ENCODE measurements at places on chromosomes 4 and X.
A peak's percentile ranks its signal among the peaks of the same experiment; 100 is the strongest.

- DNase-seq, result no peak
Observed at GRCh38 chr4:120658772-120659171, 263.8 kb downstream of the PRDM5 start.

DNA sequence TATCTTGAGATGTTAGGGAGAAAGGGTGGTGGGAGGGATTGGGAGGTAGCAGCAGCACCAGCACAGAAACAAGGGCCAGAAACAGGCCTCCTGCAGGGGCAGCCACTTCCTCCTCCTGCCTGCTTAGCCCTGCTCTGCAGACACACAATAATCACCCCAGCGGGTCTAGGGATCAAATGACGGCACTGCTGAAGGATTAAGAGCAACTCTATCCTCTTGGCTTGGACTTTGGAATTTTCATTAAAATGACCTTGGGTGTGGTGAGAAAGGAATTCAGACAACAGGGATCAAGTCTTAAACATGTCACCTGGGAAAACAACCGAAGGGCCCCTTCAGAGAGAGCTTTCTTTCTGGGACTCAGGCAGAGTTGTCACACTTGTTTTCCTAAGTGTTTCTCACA, 353.4 kb downstream of the SPRY1 start:
- no peak for DNase-seq

GRCh38 chr4:150160473-150160872, 82.2 kb downstream of the DCLK2 start:
- no peak for DNase-seq

GRCh38 chrX:5068550-5068949, 1160.1 kb downstream of the NLGN4X start:
- no peak for DNase-seq

DNA sequence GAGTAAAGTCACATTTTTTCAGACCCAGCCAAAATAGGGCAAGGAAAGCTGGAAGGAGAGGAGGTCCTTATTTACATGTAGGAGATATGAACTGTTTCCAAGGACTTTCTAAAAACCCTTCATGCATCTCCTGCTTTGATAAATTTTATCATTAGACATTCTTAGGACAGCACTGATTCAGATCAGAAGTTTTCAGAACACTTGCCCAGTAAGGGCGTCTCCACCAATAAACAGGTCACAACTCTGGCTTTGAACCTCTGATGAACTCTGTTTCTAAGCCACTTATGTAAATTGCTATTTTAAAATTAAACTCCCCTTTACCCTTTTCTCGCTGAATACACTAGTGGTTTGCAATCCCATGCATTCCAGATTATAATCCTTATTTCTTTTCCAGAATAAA, 505.3 kb upstream of the SLIT2 start:
- no peak for DNase-seq

DNA sequence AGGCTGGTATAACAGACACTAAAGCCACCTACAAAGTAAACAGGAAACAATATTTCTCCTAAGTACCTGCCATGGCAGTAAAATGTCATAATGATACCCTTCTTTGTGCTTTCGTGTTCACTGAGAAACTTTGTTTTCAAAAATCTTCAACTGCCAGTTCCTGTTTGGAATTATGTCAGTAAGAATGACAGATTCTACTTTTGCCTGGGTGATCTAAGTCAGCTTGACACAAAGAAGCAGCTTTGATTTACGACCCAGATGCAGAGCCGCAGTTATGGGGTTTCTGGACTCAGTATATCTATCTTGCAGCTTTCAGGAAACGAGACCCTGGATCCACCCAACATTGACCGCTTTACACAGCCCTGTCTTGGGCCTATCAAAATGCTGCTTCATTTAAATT, 71.2 kb downstream of the SNX25 start:
- peak; percentile 10 for DNase-seq

DNA sequence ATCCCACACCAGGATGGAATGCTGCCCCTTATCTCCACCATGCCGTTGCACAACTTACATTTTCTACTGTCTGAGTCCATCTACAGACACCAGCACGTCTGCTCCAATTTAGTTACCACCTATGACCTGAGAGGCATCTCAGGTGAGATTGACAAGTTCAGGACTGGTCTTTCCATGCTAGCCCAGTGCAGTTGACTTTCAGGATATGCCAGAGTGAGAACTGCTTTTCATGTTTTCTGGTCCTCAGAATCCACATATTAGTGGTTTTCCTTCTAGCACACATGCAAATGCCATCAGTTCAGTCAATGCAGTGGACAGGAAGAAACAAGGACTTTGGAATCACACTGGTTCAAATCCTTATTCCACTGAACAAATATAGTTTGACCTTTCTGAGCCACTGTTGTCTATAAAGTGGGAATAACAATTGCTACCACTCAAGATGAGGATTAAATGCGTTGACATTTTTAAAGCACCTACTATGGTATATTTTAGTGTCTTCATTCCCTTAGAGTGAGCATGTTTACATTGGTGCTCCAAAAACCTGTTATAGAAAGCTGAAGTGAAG, 38.1 kb upstream of the ANXA3 start:
- DNase-seq, result no peak

GRCh38 chrX:117680286-117680685, 436.3 kb downstream of the KLHL13 start:
- DNase-seq, result no peak
